ENCODE measurements at places on chromosomes 7 and 10.
A peak's percentile ranks its signal among the peaks of the same experiment; 100 is the strongest.

GRCh38 chr10:70034232-70034631 is 18.4 kb upstream of the MACROH2A2 start:
- DNase-seq: no peak

DNA sequence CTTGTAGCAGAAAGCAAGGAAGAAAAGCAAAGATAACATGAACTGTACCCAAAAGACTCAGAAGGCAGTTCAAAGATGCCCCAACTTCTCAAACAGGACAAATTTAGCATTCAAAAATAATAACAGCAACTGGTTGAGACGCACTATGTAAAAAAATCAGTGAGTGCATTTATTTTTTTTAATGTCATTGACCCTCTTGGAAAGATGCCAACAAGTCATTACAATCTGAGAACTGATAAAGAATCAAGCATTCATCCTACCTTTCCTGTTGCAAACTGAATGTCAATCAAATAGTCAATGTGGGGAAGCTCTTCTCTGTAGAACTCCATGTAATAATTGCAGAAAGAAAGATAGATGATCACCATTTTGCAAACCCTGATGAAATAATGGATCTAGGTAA is 1.7 kb upstream of the CCDC186 start:
- no peak for DNase-seq

DNA sequence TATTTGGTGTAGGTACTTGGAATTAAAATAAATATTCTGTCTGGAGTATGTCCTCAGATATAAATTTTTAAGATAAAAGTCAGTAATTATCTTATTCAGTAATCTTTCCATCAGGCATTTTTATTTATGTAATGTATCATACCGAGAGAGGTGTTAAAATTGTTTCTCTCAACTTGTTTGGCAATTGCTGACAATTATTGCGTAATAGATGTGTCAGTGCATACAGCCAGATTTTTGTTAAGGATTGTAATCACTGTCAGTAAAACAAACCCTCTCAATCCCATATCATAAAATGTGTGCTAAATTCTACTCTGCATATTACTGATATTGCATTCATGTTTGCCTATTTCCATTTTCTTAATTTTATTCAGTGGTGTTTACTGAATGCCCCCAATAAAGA is 69.2 kb downstream of the CNTNAP2 start:
- no peak for DNase-seq

DNA sequence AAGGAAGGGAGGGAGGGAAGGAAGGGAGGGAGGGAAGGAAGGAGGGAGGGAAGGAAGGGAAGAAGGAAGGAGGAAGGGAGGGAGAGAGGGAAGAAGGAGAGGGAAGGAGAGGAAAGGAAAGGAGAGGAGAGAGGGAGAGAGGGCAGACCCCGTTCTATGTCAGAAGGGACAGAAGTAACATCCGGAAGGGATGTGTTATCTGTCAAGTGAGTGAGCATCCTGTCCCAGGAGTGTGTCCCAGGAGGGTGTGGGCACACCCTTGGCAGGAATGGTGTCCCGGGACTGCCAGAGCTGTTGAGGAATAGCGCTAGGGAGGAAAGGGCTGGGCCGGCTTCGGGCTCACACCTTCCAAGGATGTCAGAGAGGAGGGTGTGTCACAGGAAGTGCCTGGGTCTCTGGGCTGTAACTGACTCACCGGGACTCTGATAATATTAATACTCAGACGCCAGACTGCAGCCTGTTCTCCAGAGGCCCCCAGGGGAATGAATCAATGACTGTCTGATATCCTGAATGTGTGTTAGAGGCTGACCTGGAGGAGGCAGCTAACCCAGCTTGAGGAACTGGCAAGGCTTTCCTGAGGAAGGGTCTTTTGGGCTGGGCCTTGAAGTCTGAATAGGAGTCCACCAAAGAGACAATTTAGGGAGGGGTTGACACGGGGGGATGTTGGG is 125.6 kb upstream of the TNRC18 start:
- no peak for DNase-seq

DNA sequence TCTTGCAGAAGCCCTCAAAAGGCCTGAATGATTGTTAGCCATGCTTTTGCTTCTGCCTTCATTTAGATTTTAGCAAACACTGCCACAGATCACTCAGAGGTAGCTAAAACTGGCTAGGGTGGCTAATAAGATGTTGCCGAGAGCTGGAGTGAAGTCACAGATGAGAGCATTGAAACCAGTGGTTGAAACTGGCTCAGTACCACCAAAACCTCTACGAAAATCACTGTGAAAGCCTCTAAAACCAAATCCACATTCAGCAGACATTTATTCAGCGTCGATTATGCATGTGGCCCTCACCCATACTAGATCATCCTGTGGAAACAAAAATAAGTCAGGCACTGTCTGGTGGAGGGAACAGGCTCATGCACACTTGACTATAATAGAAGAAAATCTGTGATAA is 50.8 kb downstream of the PIK3CG start:
- DNase-seq: no peak

- DNase-seq: no peak
Measured at GRCh38 chr7:48255046-48255445, 83.8 kb downstream of the ABCA13 start.

- no peak for DNase-seq
Measured at GRCh38 chr10:86941991-86942421, 15.4 kb downstream of the MMRN2 start.

DNA sequence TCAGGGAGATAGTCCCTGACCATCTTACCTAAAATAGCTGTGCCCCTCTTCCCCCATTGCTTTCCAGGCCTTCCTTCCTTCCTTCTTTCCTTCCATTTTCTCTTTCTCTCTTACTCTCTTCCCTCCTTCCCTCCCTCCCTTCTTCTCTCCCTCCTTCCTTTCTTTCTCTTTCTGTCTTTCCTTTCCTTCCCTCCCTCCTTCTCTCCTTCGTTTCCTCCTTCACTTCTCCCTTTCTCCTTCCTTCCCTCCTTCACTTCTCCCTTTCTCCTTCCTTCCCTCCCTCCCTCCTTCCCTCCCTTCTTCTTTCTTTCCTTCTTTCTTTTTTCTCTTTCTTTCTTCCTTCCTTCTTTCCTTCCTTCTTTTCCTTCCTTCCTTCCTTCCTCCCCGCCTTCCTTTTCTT is 24.6 kb upstream of the MKX start:
- DNase-seq: no peak

GRCh38 chr7:71408271-71408670 is 276.3 kb downstream of the GALNT17 start:
- no peak for DNase-seq

GRCh38 chr7:25894902-25895791 is 256.9 kb upstream of the NFE2L3 start:
- peak; percentile 23 for DNase-seq

DNA sequence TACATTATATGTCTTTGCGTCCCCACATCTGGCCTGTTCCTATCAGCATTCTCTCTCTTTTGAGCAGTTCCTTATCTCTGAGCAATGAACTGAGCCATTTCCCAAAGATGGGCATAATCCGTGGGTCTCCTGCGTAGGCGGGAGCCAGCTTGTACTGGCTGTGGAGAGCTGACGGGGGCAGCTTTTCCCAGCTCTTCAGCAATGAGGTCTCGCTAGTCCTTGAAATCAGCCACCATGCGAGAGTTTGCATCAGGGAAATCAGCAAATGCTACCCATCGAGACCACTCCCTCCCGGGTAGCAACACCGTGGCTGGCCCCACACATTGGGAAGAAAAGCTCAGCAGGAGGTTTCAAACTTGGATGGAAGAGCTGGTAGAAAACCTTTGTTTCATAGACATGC is 51.9 kb upstream of the FAM180A start:
- DNase-seq: no peak

- DNase-seq: no peak
Measured at GRCh38 chr7:44396931-44397545, 71.6 kb upstream of the CAMK2B start.
